ENCODE measurements at places on chromosomes 16 and 17.
A peak's percentile ranks its signal among the peaks of the same experiment; 100 is the strongest.

- DNase-seq: peak; percentile 8
Observed at GRCh38 chr16:24255456-24256371, at the start of gene CACNG3. TSS of gene CACNG3 (plus strand) at chr16:24256335. CDS start at chr16:24256755, 420 bp downstream.

DNA sequence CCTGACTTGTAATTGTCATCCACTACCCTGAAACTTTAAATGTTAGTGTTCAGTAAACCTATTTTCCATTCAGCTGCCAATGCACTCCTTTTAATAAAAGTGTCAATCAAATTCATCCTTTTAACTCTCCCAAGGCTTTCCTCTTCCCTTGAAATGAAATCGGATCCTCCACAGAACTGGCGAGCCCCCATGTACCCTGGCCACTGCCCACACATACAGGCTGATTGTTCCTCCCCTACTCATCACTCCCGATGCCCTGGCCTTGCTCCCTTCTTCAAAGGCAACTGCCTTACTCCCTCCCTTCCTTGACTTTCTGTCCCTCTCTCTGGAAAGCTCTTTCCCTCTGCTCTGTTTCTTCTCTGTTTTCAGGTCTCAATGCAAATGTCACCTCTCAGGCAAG lies 7.6 kb downstream of the KRT33A start:
- DNase-seq: no peak

DNA sequence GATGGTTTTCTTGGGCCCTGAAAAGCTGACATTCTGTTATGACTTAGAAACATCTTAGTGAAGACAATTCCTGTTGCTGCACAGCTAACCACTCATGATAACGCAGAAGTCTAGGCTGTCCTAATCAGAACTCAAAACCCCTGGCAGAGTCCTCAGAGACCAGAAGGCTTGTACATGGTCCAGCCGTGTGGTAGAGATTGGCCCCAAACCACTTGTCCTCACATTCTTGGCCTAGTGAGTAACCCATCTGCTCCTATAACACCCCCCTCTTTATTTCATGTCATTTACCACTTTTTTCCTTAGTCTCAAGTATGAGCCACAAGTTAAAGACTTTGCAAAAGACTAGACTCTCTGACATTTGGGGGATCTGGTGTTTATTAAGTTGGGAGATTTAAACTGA lies 116.5 kb upstream of the ADAMTS18 start:
- no peak for DNase-seq

- no peak for DNase-seq
Observed at GRCh38 chr17:31492206-31492605, 100.7 kb downstream of the RAB11FIP4 start.

DNA sequence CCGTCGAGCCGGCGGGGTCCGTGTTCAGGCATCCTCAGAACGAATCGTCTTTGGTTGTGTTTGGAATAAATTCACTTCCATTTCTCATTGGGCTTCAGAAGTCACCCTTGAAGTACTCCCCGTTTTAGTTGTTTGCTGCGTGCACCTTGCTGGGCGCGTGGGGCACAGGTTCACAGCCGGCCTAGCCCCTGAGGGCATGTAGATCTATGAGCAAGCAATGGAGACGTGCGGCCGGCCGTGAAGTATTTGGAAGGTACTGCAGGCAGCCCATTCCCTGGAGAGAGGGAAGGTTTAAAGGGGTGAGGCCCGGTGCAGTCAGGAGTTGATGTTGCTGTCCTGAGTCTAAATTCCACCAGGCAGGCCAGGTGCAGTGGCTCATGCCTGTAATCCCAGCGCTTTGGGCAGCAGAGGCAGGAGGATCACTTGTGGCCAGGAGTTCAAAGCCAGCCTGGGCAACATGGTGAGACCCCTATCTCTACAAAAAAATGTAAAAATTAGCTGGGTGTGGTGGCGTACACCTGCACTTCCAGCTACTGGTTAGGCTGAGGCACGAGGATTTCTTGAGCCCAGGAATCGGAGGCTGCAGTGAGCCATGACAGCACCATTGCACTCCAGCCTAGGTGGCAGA lies 714 bp downstream of the ACSF3 start:
- DNase-seq: no peak

DNA sequence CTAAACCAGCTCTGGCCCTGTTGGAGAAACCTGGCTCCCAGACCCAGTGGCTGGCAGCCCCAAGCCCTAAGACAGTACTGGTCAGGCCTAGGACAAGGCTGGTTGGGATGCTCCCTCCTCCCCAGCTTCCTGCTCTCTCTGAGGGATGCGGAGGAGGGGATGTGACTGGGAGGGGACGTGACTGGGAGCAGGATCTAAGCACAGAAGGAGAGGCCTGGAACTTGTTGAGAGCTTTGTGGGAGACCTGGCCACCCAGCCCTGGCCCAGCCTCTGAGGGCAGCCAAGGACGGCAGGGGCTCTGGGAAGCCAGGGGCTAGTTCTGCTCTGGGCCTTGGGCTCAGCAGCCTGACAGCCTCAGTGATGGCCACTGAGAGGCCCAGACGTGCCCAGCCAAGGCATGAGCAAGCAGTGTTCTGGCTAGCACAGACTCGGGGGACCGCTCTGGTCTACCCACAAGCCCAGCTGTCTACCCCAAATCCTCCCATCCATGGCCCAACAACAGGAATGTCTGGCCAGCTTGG lies 22.8 kb downstream of the ATP6V0D1 start:
- no peak for DNase-seq

- no peak for DNase-seq
Observed at GRCh38 chr16:9665851-9666271, 516.4 kb downstream of the GRIN2A start.

DNA sequence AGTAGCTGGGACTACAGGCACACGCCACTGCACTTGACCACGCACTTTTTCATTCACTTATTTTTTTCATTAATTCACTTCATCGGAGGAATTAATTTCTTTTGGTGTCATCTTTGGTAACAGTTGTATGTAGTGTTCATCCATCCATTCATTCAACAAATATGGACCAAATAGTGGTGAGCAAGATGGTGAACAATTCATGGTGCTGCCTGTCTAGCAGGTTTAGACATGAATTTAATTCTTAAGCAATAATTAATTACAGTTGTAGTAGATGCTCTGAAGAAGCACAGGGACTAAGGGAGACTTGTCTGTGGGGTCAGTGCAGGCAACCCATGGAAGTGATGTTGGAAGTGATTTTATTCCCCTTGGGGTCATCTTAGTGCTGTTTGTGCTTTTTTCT lies 22.4 kb downstream of the GDE1 start:
- no peak for DNase-seq

DNA sequence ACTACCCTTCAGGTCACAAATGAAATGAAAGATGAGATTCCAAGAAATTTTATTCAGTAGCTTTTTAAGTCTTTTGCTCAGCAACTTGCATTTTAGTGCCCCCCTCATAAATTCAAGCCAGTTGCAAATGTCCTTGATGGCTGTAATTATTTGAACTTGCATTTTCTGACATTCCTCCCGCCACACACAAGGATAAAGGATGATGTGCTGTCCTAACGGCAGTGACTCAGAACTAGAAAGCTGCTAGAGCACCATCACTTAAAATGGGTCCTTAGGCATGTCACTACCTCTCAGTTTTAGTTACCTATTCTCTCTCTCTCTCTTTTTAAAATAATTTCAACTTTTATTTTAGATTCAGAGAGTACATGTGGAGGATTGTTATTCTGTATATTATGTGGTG lies 306.7 kb downstream of the CNTNAP4 start:
- DNase-seq: no peak

DNA sequence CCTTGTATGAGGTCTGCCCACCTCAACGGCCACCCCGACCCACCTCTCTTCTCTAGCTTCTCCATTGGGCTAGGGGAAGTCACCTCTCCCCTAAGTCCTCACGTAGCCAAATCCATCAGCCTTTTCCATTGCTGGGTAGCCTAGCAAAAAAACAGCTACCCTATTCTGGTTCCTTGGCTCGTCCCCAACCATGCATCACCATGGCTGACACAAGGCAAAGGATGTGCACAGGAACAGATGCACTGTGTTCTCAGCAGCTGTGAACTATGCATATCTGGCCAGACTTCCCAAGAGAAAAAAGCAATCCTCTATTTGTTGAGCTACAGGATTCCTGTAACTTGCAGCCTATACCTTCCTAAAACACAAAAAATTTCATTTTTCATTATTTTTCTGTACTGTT lies 22.0 kb upstream of the FLCN start:
- no peak for DNase-seq

DNA sequence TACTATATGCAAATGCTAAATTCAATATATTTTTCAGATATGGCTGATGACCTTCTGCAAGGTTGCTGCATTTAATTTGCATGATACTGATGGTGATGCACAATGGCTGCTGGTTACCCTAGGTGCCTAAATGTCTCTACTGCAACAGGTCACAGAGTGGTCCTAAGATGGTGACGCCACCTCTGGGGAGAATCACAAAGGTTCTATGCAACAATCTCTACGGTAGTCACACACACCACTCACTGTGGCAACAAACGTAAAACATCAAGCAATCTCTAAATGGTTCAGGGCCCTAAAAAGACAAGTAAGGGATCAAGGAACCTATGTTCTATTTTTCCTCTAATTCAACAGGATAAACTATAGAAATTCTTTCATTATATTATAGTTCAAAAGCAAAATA lies 293.3 kb downstream of the CEP112 start:
- no peak for DNase-seq

DNA sequence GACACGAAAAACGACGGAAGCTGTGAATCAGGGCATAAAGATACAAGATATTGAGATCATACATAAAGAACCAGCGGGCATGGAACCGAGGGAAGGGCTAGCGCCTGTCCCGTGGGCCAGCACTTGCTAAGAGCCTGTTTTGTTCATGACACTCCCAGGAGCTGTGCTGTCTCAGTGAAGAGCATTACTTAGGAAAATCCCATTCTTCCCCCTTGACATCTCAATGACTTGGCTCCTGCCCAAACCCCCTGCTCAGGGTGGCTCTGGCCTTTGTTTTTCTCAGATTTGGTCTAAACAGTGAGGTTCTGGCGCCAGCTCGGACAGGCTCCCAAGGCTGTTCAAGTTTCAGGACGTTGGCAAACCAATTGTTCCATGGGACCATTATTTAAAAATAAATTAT lies 79.1 kb upstream of the SEC14L1 start:
- DNase-seq: no peak

DNA sequence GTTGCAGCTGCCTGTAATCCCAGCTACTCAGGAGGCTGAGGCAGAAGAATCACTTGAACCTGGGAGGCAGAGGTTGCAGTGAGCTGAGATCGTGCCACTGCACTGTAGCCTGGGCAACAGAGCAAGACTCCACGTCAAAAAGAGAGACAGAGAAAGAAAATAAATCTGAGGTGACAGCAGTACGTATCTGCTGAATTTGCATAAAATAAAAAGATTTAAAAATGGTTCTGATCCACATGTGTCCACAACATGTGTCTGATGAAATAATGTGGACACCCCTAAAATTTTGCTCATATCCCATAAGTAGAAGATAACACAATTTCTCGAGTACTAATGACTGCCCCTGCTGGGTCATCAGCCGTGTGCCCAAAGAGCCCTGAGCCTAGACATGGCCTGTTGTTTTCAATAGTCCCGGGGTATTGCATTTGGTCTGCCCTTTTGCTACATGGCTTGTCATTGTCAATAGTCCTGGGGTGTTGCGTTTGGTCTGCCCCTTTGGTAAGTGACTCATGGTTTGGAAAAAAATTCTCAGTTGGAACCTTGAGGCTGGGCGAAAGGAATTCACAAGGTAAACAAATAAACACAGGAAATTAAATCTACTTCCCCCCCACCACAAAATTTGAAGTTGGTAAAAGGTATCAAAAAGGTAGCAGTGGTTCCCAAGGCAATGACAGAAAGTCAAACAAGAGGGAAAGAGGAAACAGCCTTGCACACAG lies 434.6 kb upstream of the MAF start:
- DNase-seq: no peak

- DNase-seq: no peak
Observed at GRCh38 chr16:89193576-89194293, 6.6 kb downstream of the SLC22A31 start.

DNA sequence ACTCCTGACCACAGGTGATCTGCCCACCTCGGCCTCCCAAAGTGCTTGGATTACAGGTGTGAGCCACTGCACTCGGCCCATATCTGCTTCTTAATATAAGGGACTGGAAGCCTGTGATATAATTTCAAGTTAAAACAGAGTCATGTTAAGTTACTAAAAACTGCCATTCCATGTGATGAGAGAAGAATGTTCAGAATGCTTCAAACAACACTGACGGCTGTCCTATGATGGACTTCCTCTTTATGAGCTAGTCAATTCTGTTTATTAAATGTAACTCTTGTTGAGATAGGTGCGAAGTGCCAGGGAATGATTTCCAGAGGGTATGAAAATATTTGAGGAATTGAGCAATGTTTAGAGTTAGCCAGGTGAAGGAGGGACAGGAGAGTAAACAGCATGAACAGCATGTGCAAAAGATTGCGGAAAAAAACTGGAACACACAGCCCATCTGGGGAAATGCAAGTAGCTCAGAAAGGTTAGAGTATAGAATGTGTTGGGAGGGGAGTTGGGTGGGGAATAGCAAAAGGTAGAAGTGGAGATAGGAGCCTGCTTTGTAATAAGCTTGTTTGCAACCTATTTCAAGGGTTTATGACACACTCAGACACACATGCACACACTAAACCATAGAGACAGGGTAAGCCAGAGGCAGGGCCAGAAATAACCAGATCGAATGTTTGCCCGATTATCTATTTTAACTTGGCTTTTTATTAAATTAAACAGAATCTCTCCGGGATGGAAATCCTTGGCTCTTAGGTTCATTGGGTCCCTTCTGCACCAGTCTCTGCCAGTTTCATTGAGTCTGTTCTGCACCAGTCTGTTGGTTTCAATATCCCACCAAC lies 135.6 kb upstream of the COX10 start:
- no peak for DNase-seq

DNA sequence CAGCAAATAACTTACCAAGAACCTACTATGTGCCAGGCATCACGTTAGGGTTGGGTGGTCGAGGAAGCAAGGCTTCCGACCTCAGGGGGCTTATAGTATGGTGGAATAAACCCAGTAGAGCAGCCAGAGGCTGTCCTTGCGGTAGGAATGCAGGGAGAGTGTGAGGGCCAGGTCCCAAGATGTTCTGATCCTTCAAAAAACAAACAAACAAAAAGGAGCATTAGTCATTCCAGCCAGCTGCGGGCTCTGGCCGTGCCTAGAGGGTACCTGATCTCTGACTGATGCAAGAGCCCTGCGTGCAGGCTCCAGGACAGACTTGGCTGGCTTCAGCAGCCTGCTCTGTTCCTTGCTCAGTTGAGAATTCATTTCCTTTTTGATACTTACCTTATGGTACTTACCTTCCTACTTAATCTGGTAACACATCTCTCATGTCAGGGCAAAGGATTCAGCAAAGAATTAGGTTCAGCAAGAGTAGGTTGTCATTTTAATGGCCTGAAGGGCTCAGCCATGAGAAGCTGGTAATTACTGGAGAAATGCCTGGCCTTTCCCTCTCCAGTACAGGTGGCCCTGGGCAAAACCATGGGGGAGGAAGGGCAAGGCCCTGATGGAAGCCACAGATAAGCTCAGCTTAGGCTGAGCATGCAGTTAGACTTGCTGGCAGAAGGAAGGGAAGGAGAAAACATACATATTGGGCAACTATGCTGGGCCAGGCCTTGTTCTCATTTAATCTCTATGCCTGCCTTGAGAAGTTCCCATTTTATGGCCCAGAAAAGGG lies 18.4 kb downstream of the CYB5D2 start:
- peak; percentile 29 for DNase-seq
